Germinal center (tissue), 1 donor: ENCODE measurements at places on chromosomes 6 and 20.
A peak's percentile ranks its signal among the peaks of the same experiment; 100 is the strongest.

GRCh38 chr20:53767206-53767930 is 173.7 kb upstream of the ZNF217 start:
- DNase-seq: no peak

DNA sequence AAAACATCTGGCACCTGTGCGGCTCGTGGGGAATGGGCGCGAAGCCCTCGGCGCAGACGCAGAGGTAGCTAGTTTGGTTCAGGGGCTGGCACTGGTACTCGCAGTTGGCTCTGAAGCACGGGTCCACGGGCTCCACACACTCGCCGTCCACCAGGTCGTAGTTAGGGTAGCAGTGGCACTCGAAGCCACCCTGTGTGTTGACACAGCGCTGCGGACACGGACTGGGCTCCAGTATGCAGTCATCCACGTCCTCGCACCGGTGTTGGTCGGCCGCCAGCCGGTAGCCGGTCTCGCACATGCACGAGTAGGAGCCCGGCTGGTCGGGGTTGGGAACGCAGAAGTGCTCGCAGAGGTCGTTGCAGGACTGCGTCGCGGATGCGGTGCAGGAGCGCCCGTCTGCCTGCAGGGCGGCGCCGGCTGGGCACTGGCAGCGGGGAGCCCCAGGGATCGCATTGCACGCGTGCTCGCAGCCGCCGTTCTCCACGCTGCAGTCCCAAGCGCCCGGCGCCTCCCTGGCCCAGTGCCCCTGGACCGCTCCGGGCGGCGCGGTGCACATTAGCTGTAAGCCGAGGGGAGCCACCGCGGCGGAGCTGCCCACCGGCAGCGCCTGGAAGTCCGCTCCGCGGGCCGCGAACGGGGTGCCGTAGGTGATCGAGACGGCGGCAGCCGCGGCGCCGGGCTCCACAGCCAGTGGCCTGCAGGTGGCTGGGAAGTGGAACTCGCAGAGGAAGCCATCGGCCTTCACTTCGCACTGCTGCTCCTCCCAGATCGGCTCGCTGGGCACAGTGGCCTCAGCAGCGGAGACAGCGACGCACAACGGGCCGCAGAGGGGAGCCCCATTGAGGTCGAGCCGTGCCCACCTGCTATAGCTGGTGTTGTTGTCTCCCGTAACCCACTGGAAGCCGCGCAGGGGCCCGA is 930 bp downstream of the THBD start:
- peak; percentile 38 for DNase-seq

DNA sequence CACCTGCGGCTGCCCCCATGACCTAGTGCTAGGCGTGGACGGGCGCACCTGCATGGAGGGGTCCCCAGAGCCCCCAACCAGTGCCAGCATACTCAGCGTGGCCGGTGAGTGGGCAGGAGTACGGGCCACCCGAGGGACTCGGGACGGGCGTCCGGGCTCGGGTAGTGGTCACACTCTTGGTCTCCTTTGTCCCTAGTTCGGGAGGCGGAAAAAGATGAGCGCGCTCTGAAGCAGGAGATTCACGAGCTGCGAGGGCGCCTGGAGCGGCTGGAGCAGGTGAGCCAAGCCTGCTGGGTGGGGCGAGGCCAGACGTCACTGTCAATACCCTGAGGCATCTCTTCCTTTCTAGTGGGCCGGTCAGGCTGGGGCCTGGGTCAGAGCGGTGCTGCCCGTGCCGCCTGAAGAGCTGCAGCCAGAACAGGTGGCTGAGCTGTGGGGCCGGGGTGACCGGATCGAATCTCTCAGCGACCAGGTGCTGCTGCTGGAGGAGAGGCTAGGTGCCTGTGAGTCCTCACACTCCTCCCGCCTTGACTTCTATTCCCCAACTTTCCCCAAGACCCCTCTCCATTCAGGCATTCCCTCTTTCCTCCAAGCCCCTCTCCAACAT is 2.9 kb downstream of the EGFL8 start:
- DNase-seq: no peak

DNA sequence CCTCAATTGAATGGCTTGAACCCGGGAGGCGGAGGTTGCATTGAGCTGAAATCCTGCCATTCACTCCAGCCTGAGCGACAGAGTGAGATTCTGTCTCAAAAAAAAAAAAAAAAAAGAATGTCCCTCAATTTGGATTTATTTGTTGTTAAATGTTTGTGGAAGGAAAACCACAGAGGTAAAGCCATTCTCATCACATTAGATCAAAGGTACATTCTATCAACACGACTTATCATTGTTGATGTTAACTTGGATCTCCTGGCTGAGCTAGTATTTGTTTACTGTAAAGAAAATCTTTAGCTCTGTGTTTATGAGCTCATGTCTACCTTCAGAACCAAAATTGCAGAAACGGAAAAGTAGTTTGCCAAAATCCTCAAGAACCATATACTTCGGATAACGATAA is 91.4 kb upstream of the SALL4 start:
- no peak for DNase-seq

DNA sequence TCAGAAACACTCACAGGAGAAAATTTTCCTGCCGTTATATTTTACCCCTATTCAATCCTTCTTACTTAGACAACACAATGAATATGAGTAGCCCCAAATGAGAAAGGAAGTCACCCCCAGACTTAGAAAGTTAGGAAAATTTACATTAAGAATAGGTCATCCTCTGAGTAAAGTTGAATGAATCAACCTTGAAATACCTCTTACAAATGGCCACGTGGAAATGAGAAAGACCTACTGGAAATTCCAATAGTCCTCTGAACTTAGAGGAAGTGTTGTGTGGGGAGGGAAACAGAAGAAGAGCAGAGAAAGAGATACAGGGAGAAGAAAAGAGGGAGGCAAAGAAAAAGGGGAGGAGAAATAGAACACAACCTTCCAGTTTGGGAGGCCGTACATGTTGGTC is 43.7 kb downstream of the PHACTR1 start:
- DNase-seq: no peak

GRCh38 chr6:111087871-111088667 is 766 bp downstream of the SLC16A10 start:
- peak; percentile 23 for DNase-seq

DNA sequence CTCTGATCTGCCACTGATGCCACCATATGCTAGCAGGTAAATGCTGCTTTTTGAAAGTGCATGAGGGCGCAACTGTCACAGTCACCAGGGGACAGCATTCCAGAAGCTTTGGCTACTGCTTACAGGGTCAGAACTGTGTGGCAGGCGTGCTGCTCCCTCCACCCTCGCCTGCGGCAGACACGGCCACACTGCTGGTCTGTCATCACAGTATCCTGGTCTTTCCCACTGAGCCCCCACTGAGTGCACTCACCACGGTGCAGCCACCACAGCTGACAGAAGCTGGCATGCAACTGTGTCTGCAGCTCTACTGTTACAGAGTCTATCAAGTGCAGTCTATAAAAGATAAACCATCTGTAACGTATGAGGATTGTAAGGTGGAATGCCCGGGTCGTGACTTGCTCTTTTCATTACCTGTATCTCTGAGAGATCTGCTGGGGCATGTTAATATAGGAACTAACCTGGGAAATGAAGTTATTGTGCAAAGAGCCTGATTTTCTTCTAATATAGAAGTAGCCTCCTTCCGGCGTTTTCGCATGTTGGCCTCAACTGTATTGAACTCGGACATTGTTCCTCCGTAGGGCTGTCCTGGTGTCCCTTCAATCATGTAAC is 24.5 kb downstream of the GCLC start:
- no peak for DNase-seq

- no peak for DNase-seq
Measured at GRCh38 chr6:169108753-169109152, 144.9 kb downstream of the THBS2 start.

DNA sequence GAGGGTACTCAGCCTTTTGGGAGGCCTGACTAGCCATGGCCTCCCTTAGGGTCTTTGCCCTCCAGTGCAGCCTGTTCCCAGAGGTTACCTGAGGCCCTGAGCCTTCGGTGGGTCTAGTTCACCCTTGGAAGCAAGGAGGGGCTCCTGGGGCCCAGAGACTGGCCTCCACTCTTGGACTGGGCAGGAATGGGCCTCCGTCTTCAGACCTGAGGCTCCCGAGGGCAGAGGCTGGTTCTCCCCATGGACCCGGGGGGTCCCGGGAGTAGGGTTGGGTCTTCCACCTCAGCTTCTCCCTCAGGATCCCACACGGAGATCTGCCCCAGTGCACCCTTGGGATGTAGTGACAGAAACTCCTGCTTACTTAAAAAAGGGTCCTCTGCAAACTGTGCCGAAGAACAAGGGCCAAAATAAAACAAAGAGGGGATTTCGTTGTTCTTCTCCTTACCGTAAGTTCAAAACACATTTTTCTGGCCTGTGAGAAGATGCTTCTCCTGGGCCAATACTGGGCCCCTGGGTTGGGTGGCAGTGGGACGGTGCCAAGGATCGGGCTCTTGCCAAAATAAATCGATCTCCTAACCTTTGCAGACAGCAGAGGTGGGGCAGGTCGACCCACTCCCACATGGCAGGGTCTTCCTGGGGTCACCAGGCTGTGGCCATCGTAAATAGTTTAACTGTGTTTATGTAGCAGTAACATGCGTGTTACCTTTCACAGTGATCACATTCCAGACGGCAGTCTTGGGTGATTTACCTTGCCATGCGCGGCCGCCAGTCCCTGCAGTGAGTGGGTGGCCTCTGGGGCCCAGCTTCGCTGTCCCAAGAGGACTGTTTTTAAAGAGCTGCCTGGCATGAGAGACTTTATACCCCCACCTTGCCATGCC is 151.8 kb downstream of the VEGFA start:
- no peak for DNase-seq

GRCh38 chr6:163182696-163183095 is 231.8 kb upstream of the QKI start:
- DNase-seq: no peak

DNA sequence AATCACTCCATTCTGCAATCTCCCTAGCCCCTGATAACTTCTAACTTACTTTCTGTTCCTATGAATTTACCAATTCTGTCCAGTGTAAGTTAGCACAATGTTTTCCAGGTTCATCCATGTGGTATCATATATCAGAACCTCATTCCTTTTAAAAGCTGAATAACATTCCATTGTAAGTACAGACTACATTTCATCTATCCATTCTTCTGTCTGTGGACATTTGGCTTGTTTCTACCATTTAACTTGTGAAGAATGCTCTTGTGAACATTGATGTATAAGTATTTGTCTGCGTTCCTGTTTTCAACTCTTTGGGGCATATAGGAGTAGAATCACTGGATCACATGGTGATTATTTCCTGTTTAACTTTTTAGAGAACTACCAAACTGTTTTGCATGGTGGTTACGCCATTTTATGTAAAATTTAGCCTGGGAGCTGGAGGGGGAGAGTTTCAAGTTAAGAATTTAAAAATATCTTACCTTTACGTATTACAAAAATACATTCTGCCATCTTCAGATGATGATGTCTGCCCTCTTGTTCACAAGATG is 156.5 kb downstream of the BTBD3 start:
- no peak for DNase-seq

DNA sequence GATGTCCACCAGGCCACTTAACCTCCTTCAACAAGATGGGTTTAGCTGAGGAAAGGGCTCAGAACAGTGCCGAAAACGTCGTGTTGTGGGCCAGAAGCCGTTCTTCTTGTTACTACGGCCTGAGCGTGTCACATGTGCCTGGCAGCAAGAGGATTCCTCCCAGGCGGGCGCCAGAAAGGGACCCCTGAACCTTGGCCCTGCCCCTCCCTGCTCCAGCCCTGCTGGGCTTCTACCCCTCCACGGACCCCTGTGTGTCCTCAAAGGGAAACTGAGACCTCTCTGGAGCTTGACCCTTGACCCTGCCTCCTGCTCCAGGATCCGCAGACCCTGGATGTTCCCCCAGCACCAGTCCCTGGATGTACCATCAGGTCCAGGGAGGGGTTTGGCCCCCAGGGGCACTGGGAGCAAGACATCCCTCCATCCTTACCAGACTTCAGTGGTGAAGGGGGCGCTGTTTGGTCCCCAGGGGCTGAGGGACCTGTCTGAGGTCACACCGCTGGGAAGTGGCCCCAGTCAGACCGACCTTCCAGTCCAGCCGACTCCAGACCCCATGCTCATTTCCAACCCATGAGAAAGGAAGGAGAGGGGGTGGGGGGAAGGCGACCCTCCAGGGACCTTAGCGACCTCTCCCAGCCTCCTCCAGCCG is 10.1 kb downstream of the HRH3 start:
- no peak for DNase-seq

GRCh38 chr20:62337558-62338293 is 29.4 kb downstream of the LAMA5 start:
- DNase-seq: peak; percentile 65

GRCh38 chr20:25229486-25230165 is 18.3 kb upstream of the PYGB start:
- no peak for DNase-seq

DNA sequence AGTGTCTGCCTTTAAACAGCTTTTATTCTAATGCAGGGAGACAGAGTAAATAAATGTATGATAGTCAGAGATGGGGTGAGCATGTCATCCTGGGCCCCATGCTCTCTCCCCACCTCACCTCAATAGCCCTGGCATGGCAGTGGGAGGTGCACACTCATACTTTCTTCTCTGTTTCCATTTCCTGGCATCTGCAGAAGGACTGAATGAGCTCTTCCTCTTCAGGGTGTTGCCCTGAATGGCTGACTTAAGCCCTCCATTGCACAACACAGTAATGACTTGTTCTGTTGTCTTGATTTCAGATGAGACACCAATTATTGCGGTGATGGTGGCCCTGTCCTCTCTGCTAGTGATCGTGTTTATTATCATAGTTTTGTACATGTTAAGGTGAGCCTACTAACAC is 57.0 kb upstream of the GNRH2 start:
- DNase-seq: no peak

- no peak for DNase-seq
Measured at GRCh38 chr6:162845972-162846371, 118.2 kb downstream of the PACRG start.

DNA sequence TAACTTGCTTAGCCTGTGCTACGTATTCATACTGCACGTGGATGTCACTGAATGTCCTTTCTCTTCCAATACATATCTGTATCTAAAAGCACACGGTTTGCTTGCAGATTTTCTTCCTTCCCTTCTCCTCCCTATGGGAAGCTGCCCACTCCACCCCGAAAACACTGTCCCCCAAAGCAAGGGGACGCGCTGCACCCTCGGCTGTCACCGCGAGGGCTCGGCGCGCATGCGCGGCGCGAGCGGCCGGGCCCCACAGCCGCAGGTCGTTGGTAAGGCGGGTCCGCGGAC is 659 bp downstream of the TMX4 start:
- DNase-seq: peak; percentile 85

DNA sequence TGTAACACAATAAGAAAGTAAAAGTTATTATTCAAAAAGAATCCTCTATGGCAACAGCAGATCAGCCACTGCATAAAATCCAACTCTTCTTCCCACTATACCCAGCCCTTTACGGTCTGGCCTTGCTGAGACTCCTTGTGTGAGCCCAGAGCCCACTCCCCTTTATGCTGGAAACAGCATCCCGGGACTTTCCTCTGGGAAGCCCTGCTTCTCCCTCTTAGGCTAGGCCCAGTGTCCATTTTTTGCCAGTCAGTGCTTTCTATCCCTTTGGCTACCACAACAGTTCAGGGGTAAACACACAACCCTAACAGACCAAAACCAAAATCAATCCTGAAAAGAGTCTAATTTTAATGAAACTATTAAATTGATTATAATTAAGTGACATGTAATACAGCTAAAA is 20.6 kb downstream of the FKBP5 start:
- DNase-seq: no peak
